ENCODE measurements at places on chromosomes 1 and 21. TPM values are rescaled to one million over a fixed set of nuclear protein-coding genes. Genes with fewer than 3 reads are reported as not detected.

The KCNQ4 gene
- 1.4 TPM for total RNA-seq

The APOBEC4 gene
- 0.23 TPM for total RNA-seq

The RER1 gene
- 41.3 TPM for total RNA-seq

The UBL4B gene
- total RNA-seq: not detected

The NDC1 gene
- total RNA-seq: 36.0 TPM

Data from diencephalon (tissue), 1 donor.